RWPE1 (cell line): ENCODE measurements at places on chromosomes 2 and 18.

DNA sequence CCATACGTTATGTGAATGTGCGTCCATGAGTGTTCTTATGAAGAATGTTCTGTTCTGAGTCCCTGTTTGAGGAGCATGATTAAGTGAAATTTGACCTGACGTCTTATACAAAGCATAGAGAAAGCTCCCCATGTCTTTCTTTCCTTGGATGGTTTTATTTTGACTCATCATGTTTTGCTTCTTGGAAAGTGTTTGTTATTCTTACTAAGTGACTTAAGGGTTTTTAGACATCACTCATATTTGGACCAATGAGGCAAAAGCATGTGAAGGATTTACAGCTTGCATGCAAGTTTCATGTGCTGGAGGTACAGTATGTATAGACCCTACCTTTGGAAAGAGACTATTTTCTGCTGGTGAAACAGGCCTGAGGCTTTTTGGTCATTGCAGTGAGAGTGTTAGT, 33.5 kb upstream of the ZEB2 start:
- DNase-seq, result peak; percentile 58

DNA sequence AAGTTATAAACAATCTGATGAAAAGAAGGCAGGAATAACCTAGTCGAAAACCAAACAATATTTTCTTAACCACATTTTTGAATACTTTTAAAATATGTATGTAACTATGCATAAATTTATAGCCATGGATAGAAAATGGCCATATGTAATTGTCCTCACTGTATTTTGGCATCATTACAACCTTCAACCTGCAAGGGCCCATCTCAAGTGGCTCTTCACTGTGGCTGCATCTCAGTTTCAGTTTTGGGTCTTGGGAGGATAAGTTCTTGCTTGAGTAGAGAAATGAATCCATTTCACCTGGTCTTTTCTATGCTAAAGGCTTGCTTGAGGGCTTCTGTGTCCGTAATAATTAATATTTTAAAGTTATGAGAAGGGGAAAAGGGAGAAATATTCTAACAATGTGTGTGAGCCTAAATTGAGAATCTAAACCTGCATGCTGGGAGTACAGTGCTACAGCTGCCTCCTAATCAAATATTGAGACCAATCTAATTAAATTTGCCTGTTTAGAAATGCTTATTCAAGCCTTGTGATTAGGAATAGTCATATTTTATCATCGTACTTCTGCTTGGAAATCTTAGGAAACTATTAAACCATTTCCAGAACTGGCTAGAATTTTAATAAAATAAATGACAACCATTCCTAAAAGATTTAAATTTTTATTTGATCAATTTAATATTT, 92.5 kb downstream of the EML4 start:
- DNase-seq, result no peak

GRCh38 chr2:42537493-42537892, 30.9 kb upstream of the MTA3 start:
- DNase-seq, result no peak

- DNase-seq, result no peak
Measured at GRCh38 chr2:99960291-99960690, 182.1 kb downstream of the AFF3 start.

- peak; percentile 54 for DNase-seq
Measured at GRCh38 chr2:56191617-56192016, 7.8 kb downstream of the CCDC85A start.

DNA sequence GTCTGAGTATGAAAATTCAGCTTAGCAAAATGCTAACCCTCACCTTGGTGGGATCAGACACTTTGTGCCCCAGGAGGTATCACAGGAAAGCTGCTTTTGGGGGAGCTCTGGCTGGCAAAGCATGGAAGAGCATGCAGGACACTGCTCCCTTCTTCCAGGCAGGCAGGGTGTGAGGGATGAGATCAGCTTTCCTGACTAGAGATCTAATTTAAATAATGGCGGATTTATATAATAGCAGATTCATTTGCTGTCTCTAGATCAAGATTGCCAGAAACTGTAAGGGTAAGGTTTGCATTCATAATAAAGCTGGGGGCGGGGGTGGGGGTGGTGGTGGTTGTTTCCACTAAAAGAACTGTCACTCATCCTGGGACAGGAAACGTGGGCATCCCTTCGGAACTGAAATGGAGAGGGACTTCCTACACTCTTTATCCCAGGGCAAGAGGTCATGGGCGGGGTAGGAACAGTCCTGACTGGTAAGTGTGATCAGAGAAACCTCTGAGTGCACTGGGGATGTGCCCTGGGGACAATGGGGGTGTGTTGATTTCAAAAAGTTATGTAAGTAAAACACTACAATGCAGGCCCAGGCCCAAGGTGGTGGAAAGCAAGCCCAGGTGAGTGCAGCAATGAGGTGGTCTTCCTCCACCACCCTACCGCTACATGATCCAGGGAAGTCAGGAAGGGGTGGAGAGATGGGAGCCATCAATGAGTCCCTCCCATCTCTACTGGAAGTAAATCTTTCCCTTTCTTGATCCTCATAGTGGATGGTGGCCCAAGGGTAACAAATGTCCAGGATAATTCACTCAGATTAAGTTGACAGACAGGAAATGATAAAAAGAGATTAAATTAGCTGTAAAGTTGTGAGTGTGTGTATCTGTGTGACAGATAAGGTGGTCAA, 171.4 kb upstream of the SERPINE2 start:
- DNase-seq, result no peak

- DNase-seq, result no peak
Measured at GRCh38 chr2:105039559-105039958, 1.7 kb downstream of the MRPS9 start.

DNA sequence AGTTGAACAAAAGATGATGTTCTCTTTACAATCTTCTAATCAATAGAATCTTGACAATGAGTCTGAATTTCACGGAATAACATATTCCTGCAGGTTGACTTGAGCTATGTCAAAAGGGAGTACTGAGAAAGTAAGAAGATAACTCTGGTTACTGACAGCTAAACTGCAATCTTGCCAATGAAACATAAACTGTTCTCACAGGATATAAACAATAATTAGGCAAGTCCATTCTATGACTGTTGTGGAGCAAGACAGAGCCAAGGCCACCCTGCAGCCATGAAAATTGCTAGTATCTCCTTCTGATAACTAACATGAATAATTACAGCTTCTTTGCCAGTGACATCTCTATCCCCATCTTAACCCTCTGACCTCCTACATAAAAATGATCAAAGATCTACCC, 6.3 kb upstream of the RPRD1A start:
- no peak for DNase-seq

GRCh38 chr18:76528477-76529432, 33.7 kb upstream of the ZNF516 start:
- peak; percentile 5 for DNase-seq

DNA sequence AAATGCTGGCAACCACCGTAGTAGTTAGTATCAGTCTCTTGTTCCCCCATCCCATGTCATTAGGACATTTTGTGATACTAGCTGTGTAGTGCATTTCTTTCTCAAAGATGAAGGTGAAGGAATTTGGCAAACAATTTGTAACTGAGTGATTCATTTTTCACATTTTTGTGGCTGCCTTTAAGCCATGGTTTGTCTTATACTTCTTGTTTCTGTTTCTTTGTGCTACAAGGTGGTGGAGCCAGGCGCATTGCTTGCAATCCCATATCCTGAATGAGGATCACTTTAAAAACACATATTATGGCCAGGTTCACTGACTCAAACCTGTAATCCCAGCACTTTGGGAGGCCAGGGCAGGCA, 40.6 kb downstream of the GPD2 start:
- peak; percentile 61 for DNase-seq

GRCh38 chr2:10811517-10811916, 1.1 kb downstream of the PDIA6 start:
- no peak for DNase-seq

DNA sequence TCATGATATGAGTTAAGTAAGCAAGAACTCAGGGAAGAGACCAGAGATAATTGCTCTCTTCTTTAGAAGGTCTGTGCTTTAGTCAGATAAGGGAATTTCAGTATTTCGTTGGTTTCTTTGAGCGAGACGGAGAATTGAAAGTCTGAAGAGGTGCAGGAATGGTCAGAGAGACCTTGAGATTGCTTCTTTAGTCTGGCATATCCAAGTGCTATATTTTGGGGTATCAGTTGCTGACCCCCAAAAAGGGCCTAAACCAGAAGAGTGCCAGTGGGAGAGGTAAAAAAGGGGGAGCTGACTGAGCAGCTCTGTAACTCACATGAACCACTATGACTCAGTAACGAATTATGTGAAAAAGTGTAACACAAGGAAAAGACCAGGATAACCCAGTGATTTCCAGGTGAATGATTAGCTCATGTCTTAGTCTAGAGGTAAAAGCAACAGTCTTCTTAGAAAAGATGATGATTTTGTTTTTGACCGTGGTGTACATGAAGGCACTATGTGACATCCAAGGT, 932.9 kb downstream of the TDRD15 start:
- no peak for DNase-seq

GRCh38 chr2:142131010-142131669, at the start of gene LRP1B:
Gene LRP1B (minus strand): TSS chr2:142131016. CDS start chr2:142130729, 287 bp downstream.
- no peak for DNase-seq

DNA sequence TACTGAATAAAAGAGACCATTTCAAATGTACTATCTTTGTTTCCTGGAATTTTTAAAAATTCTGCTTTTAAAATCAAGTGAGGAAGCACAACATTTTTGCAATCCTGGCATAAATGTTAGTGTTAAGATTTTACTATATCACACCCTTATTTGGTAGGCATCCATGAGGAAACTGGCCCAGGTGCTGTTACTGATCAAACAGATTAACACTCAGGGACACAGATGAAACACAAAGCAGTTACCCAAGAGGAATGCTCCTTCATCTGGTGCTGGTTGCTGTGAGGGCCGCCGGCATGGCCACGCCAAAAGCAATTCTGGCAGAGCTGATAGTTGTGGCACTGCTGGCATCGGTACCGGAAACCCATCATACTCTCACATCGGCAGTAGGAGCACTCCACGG, 96.8 kb downstream of the DTNB start:
- DNase-seq, result no peak

DNA sequence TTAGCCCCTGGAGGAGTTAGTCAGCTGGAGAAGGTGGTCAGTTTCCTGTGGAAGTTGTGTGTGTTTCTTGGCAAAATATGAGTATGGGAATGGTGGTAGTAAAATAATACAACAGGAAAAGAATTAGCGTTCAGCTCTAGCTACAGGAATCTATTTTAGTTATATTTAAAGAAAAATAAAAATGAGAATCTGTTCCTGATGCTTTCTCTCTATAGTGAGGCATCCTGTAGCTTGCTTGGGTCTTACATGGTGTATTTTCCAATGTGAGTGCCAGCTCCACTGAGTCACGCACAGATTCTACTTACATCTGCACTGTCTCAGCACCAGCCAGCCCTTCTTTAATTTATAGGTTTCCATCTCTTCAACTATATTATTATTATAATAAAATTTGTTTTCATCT, 132.2 kb downstream of the BIRC6 start:
- DNase-seq, result no peak
